ENCODE measurements at places on chromosomes 16 and 17. TPM values are rescaled to one million over a fixed set of nuclear protein-coding genes. Genes with fewer than 3 reads are reported as not detected.

- peaks cover 11% of the 10 kb centered on the region for H3K4me1 ChIP-seq
- H3K27ac ChIP-seq, result no peak overlapping the region
- no peaks in the 10 kb centered on the region for H3K27me3 ChIP-seq
- peak; percentile 58 for DNase-seq
Measured at GRCh38 chr17:8192070-8192815, 2.3 kb upstream of the BORCS6 start.

DNA sequence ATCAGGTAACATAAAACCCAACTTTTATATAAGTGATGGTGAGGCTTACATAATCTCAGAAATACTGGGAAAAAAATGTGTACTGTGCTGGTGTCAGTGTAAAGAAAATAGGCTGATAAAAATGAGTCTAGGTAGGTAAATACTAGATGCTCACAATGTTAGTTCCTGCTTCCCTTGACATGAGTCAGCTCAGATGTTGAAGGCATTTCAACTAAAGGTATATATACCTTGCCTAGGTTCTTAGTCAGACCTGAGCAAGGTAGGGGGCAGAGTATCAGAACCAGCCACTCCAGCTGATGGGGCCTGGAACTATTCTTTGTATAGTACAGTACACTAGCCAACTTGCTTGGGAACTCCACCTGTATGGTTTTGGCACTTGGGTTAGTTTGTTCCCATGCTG lies 51.0 kb upstream of the CA10 start:
- H3K27ac ChIP-seq, result no peak overlapping the region
- H3K27me3 ChIP-seq, result peaks cover 18% of the 10 kb centered on the region
- no peak for DNase-seq
- no peaks in the 10 kb centered on the region for H3K36me3 ChIP-seq

GRCh38 chr16:73505577-73505976 lies 457.6 kb upstream of the ZFHX3 start:
- peaks cover 30% of the 10 kb centered on the region for H3K27me3 ChIP-seq
- H3K4me3 ChIP-seq, result no peak overlapping the region
- H3K4me1 ChIP-seq, result peaks cover 13% of the 10 kb centered on the region
- DNase-seq, result no peak
- H3K36me3 ChIP-seq, result no peaks in the 10 kb centered on the region

GRCh38 chr16:75997606-75998005 lies 271.3 kb upstream of the CPHXL start:
- H3K36me3 ChIP-seq, result no peaks in the 10 kb centered on the region
- DNase-seq, result no peak
- no peak overlapping the region for H3K4me3 ChIP-seq
- H3K27me3 ChIP-seq, result no peaks in the 10 kb centered on the region
- no peak overlapping the region for H3K27ac ChIP-seq

GRCh38 chr17:69572747-69573146 lies 158.2 kb downstream of the MAP2K6 start:
- H3K36me3 ChIP-seq, result no peaks in the 10 kb centered on the region
- no peak overlapping the region for H3K27ac ChIP-seq
- H3K4me3 ChIP-seq, result no peak overlapping the region
- no peak for DNase-seq
- no peaks in the 10 kb centered on the region for H3K27me3 ChIP-seq
- H3K4me1 ChIP-seq, result peaks cover 35% of the 10 kb centered on the region

DNA sequence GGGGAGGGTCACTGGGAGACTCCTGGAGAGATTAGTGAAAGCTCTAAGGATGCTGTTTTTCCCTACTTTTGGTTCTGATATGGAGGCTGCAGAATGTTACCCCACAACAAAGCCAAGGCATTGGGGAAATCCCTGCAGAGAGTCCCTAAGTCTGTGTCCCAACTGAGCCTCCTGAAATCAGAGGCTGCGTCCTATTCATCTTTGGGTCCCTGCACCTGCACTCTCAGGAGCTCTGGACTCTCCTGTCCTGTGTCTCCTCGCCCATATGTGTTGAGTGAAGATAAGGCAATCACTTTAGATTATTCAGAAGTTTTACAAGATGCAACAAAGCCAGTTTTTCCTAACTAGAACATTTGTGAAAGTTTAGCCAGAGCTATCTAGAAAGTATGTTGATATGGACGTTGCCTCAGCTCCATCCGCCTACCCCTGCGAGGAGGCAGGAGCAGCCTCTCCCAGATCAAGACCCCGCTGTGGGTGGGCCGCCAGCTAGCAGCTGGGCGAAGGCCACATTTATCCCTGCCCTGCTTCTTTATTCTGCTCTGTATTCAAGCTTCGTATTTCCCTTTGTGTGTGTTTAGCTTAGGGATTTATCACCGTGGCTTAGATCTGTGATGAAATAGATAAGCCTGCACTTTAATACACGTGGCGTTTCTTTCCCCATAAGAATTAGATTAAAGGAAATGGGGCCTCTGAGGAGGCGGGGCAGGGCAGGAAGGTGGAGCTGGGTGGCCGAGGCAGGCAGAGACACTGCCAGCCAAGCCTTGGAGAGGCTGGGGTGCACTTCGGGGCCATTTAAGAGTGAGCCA lies 37.4 kb downstream of the SHISA6 start:
- no peaks in the 10 kb centered on the region for H3K27me3 ChIP-seq
- H3K36me3 ChIP-seq, result no peaks in the 10 kb centered on the region
- no peak overlapping the region for H3K27ac ChIP-seq
- no peak for DNase-seq
- H3K4me3 ChIP-seq, result no peak overlapping the region

DNA sequence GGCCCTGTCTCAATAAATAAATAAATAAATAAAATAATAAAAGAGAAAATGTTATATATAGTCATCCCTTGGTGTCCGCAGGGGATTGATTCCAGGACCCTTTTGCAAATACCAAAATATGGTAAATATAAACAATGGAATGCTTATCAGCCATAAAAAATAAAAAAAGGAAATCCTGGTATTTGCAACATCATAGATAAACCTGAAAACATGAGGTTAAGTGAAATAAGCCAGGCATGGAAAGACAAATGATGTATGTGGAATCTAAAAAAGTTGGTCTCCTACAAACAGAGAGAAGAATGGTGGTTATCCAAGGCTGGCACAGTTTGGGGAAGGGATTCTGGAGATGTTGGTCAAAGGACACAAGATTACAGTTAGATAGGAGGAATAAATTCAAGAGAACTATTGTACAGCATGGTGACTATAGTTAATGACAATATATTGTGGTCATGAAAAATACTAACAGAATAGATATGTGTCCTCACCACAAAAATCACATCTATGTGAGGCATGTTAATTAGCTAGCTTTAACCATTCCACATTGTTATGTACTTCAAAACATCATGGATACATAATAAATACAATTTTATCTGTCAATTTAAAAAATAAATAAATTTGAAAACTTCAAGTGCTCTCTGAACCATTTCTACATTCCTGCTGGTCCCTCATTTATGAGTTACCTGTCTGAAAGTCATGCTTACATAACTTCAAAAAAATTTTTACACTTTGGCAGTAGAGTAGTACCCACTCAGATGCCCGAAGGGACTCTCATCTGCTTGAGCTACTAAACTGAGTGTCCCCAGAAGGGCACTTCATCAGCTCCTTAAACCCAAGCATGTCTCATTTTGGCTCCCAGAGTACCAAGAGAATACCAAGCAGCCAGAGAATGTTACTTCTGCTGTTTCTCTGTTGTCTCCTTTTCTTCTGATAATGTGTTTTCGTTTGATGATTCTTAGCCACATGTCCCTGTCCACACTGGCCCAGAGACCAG lies 26.6 kb downstream of the N4BP1 start:
- no peak overlapping the region for H3K27ac ChIP-seq
- H3K36me3 ChIP-seq, result peaks cover 61% of the 10 kb centered on the region
- H3K4me3 ChIP-seq, result no peak overlapping the region
- no peaks in the 10 kb centered on the region for H3K4me1 ChIP-seq

- peaks cover 39% of the 10 kb centered on the region for H3K4me1 ChIP-seq
- DNase-seq, result peak; percentile 58
- H3K4me3 ChIP-seq, result peak within 1 kb of the TSS; percentile 97
- H3K27ac ChIP-seq, result peak within 1 kb of the TSS; percentile 98
Measured at GRCh38 chr17:39699818-39700147, at the start of gene ERBB2. Gene ERBB2, plus strand, starts transcription at chr17:39700064. Its CDS starts 175 bp downstream, at chr17:39700239.

- no peak overlapping the region for H3K4me3 ChIP-seq
- DNase-seq, result peak; percentile 50
- peak overlapping the region; percentile 97 for H3K27ac ChIP-seq
- H3K36me3 ChIP-seq, result no peaks in the 10 kb centered on the region
- peaks cover 81% of the 10 kb centered on the region for H3K4me1 ChIP-seq
Measured at GRCh38 chr17:48307814-48308411, 122.1 kb downstream of the SKAP1 start.

The SLFN14 gene
- total RNA-seq, result not detected

The VASN gene
- 37.6 TPM for total RNA-seq

The SGCA gene
- not detected for total RNA-seq

The DDX28 gene
- 12.5 TPM for total RNA-seq

The CHRNE gene
- total RNA-seq, result 1.7 TPM
